Thymus (tissue), 14 donors: ENCODE measurements at places on chromosomes 4 and X.

- no peak for DNase-seq
Observed at GRCh38 chr4:165198329-165198728, 9.0 kb upstream of the KLHL2 start.

DNA sequence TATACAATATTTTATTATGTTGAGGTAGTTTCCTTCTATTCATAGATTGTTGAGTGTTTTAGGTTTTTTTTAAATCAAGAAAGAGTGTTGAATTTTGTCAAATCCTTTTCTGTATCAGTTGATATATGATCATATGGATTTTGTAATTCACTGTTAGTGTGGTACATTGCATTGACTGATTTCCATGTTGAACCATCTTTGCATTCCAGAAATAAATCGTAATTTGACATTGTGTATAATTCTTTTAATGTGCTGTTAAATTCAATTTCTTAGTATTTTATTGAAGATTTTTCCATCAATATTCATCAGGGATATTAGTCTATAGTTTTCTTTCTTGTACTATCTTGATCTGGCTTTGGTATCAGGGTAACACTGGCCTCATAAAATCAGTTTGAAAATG lies 103.8 kb downstream of the LRBA start:
- DNase-seq: no peak

DNA sequence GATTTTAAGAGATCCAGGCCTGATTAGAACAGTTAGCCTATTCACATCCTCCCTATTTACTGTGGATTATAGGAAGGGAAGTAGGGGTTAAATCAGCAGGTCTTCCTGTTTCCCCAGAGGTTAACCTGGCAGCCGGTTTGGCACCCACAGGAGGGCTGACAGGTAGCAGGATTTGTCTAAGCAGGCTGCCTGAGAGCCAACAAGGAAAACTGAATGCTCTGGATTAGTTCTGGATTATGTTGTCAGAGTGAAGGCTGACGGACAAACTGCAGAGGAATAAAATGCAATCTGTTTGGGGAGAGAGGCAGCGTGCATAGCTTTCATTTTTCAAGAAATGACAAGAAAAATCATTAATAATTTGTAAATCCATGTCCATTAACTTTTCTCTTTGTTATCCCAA lies 397.1 kb upstream of the FAM241A start:
- DNase-seq: no peak

DNA sequence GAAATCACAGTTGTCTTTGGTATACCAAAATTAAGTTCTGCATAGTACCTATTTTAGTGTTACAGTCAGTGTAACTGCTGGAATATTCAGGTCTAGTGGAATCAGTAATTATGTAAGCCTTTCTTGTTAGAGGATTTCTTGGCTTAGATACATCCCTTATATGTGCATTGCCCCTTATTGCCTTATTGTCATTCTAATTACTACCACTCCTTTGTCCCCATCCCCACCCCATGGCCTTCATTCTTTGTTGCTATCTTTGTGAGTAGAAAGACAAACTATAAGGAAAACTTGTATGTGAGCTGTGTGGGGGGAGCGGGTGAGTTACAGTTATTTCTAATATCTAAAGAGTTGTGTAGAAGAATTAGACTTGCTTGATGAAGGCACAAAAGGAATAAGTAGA lies 36.9 kb upstream of the RPA4 start:
- DNase-seq: no peak

- DNase-seq: no peak
Observed at GRCh38 chr4:79927931-79928330, 145.1 kb downstream of the ANTXR2 start.
